Foreskin keratinocyte (primary cell): ENCODE measurements at places on chromosomes 12 and 14. TPM values are rescaled to one million over a fixed set of nuclear protein-coding genes. Genes with fewer than 3 reads are reported as not detected.

- no peak for DNase-seq
These were observed 119.7 kb upstream of the DNM1L start for GRCh38 chr12:32559434-32559833.

GRCh38 chr12:130770413-130771028 lies 54.4 kb upstream of the RIMBP2 start:
- DNase-seq: no peak

- no peak for DNase-seq
These were observed 100.5 kb downstream of the TSPAN8 start for GRCh38 chr12:71057330-71057729.

DNA sequence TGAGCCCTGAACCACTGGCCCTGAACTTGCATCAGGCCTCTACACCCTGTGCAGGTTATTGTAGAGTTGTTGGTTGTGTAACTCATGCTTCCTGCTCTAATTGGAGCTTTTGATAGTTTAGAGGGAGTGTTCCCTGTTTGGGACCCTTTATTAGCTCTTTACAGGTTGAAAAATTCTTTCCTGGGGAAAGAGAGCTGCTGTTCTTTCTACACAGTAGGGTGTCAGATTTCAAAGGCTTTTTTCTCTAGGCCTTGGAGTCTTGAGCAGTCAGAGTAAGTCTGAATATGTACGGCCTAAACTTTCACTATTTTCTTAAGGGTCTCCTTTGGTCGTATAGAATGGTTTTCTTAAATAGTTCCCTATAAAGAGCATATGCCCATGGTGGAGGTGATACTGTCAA lies 60.8 kb upstream of the NEDD1 start:
- DNase-seq: no peak

TXNRD1 gene
- polyA plus RNA-seq: 35.4 and 47.8 TPM in 2 replicates
